ENCODE measurements at places on chromosomes 7 and 10.

DNA sequence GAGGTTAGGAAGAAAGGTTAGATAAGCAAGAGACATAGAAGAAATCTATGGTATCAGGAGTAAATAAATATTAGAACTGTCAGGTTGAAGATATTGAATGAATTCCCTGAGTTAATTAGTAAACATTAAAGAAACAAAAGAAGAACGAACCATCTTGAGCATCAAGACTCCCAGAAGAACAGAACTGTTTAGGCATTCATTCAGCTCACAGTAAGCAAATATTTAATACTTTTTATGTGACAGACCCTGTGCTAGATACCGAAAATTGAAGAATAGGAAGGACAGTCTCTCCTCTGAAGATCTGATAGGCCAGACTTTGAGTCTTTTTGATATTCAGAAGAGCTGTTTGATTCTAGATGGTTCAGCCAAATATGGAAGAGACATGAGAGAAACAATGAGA lies 731.5 kb downstream of the XPNPEP1 start:
- no peak for DNase-seq

DNA sequence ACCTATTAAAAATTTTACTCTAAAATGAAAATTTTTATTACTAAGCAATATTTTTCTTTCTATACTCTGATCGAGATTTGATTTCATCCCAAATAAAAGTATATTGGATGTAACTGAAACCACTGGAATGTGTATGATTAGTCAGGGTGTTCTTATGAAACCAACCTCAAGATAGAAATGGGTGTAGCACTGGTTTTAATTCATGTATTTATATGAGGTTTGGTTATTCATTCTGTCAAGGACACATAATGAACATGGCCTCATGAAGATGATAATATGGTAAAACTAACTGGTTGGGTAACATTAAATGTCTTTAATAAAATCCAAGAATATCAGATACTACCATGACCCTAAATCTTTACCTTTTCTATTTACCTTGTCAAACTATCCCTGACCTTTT lies 197.7 kb downstream of the SEMA3A start:
- no peak for DNase-seq

- DNase-seq = no peak
Observed at GRCh38 chr7:89926701-89927100, 227.6 kb upstream of the STEAP1 start.

- no peak for DNase-seq
Observed at GRCh38 chr7:144516729-144517525, 113.4 kb upstream of the NOBOX start.

DNA sequence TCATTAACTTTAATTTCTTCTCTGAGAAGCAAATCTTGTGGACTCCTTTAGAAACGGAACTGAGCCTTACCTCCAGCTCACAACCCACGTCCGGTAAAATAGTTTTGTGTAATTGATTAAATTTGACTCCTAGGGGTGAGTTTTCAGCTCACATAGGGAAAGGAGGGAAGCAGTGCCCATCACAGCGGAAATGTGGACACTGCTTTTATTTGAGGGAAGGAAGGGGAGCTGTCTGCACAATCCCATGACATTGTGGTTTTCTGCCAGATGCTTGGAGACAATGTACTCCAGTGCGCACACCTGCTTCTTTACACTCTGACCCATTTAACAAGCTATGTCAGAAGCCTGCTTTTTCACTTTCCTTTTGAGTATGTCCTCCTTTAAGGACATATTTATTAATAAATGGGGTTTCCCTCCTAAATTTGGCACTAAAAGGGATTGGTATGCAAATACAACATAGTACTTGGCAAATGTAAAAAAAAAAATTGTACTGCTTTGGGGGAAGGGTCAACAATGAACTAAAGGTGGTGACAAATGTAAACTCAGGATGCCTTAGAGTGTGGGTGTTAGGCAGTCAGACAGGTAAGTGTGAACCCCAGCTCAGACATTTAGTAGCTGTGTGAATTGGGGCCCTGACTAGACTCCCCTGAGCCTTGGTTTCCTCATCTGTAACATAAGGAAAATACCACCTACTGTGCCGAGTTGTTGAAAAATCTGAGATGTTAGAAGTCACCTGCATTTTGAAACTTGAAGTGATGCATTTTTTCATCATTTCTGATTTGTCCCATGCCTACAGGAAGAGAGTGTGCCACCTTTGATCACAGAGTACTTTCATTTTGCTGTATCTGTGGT lies 90.2 kb upstream of the KLF6 start:
- no peak for DNase-seq

GRCh38 chr10:124544711-124545110 lies 83.1 kb downstream of the LHPP start:
- no peak for DNase-seq

DNA sequence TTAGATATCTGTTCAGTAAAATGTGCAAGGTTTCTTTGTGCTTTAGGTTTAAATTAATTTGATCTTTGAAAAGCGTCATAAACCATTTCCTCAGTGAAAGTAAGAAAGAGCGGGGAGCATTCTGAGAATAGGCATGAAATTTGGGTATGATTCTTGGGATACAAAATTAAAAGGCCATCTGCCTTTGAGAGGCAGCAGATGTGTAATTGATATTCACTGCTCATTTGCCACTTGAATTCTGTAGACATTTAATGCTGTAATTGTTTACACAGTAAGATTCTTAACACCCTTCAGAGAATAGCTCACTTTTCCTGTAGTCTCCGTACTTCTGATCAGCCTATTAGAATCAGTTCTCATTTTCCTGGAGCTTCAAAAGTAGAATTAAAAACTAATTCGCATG lies 18.7 kb downstream of the FRMD4A start:
- no peak for DNase-seq

- no peak for DNase-seq
Observed at GRCh38 chr7:40220421-40220911, 85.7 kb downstream of the SUGCT start.

GRCh38 chr10:94093286-94093905 lies 99.7 kb downstream of the PLCE1 start:
- DNase-seq = no peak

DNA sequence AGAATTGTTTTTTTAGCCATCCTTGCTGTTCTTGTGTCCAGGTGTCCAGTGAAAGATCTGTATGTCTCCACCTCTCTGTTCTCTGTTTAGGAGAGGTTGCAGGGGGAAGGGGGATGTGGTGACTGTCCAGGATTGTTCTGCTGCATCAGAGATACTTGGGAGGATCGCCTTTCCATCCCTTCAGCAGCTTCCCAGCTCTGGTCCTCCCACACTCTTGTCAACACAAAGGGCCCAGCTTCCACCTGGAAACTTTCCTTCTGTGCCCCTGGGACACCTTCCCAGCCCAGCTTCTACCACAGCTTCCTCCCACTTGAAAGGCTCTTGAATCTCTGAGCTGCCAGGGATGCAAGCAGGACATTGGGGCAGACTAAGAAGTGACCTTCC lies 82.0 kb upstream of the SLF2 start:
- no peak for DNase-seq

DNA sequence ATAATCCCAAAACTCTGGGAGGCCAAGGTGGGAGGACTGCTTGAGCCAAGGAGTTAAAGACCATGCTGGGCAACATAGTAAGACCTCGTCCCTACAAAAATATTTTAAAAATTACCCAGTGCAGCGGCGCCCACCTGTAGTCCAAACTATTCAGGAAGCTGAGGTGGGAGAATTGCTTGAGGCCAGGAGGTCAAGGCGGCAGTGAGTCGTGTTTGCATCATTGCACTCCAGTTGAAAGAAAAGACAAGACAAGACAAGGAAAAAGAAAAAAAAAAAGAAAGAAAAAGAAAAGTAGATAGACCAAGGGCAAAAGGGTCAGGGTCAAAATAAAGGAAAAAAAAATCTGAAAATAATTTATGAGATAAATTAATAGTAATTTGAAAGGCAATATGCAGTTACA lies 5.8 kb downstream of the ANXA7 start:
- DNase-seq = no peak

GRCh38 chr10:122206471-122207065 lies 64.5 kb upstream of the BTBD16 start:
- DNase-seq = no peak
